NCI-H510A (cell line): ENCODE measurements at places on chromosomes 4 and X.

DNA sequence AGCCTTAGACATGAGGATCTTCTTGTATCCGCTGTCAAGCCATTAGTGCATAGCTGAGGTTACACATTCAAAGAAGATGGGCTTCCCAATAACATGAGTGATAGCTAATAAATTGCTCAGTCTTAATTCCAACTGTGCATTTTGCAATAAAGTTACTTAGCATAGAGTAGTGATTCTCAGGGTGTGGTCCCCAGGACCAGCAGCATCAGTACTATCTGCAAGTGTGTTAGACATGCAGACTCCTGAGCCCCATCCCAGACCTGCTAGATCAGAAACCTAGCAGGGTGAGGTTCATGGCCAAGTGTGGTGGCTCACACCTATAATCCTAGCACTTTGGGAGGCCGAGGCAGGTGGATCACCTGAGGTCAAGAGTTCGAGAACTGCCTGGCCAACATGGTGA is 20.1 kb downstream of the ATP10D start:
- no peak for DNase-seq

DNA sequence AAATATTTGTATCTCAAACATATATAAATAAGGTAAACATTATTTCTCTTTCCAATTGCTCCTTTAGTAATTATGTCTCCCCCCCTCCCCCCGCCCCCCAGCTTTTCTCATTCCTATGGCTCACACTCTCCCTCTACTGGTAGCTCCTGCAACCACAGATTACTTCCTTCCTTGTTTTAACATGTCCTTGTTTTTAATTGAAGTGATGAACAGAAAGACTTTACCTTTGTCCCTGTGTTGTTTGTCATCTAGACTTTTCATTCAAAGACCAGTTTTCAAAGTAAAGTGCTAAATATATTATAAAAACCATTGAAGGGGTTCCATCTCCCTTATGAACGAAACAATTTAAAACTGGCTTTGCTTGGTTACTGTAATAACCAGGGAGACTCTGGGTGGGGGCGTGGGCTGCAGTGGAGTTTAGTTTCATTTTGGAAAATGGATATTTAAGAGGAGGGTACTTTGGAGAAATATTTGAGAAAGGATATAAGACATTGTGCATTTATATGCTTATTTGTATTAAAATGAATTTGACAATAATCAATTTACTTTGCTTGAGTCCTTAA is 352.9 kb downstream of the RAPGEF2 start:
- no peak for DNase-seq

DNA sequence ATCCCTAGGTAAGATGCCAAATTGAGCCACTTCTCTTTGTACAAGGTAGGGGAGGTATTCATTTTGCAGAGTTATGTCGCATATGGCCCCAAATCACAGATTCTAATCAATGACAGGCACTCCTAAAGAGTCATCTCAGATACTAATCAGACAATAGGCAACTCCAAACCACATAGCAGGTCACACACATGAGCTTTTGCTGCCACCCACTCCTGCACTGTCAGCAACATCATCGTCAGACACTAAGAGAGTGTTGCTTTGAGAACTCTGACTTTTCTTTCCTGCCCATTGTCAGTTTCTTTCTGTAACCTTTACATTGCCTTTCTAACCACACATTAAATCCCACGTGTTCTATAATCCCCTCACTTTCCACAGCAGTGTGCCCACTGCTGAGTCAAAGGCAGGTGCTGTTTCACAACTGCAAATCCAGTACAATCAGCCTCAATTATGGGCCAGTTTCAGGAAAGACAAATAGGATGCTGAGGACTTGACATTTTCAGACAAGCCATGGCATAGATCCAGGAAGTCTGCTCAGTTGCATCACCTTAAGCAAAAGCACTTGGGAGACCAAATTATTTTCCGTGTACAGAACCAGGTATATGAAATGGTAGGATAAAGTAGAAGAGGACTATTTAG is 23.5 kb downstream of the TMEM31 start:
- DNase-seq = no peak

DNA sequence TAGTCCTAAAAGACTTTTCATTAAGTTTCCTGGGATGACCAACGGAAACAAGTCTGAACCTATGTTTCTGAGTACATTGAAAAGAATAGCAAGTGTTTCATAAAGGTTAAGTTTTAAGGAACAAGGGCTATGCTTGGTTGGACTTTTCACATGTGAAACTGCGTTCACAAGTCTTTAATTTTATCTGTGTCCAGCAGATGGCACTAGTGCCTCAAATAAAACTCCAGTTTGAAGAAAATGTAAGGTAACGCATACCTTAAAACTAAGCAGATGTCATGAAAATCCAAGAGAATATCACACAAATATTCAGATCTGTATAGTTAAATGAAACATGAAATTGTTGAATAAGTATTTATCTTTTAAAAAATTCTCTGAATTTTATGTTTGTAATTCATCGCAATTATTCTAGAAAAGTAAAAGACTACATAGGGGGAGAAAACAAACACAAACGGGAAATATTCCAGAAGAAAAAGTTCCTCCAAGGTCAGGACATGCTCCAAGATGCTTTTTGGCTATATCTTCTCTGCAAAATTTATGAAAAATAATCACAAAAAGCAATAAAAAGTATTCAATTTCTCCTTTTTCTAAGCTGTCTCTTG is 89.6 kb upstream of the MAD2L1 start:
- DNase-seq = no peak

DNA sequence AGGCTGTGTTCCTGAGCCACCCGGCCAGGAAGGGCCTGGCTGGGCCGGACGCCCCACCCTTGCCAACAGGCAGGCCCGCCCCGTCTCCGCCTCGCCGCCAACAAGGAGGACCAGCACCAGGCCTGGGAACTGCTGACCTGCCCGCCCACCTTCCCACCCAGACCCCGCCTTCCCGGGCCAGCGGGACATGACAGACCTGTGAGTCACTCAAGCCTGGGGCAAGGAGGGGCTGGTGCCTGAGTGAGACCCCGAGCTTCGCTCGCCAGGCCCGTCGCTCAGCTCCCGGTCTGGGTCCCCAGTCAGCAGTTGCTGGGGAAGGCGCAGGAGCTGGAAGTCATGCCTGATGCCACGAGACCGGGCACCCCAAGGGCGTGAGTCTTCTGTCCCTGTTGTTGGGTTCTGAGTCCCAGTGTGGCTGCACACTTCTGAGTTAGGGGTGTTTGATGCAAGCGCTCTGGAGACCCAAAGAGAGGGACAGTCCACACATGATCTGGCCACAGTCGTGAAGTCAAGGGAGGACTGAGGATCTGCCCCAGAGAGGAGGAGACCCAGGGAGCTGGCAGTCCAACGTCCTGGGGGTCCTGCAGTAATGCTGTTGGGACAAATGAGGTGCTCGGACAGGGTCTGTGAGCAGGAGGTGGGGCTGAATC is at the start of gene DNASE1L1:
DNASE1L1 (minus strand) TSS at position 33 of the 650 bp plus-strand sequence. CDS start 3,686 bp downstream, outside the sequence.
- DNase-seq = no peak

GRCh38 chr4:10108818-10109783 is 7.5 kb downstream of the WDR1 start:
- DNase-seq = no peak
